Activated naive CD4-positive, alpha-beta T cell treated with anti-CD3 and anti-CD28 coated beads, Interleukin-2, amount 10 ng/mL, durations not matched to agents 5 hours and 36 hours (primary cell): ENCODE measurements at places on chromosomes 7 and 10. TPM values are rescaled to one million over a fixed set of nuclear protein-coding genes. Genes with fewer than 3 reads are reported as not detected.

PCDH15 gene
- total RNA-seq, result not detected

HOXA11 gene
- not detected for total RNA-seq

DYNC1I1 gene
- total RNA-seq, result not detected

NPY4R gene
- total RNA-seq, result not detected

LUC7L2 gene
- total RNA-seq, result 112 TPM

LRRD1 gene
- total RNA-seq, result not detected

IPMK gene
- total RNA-seq, result 5.6 TPM

ZNF25 gene
- 5.0 TPM for total RNA-seq

SLC26A5 gene
- not detected for total RNA-seq

MMD2 gene
- total RNA-seq, result not detected

NODAL gene
- total RNA-seq, result 0.26 TPM

TEX47 gene
- not detected for total RNA-seq

C10orf53 gene
- total RNA-seq, result not detected

TRIM74 gene
- total RNA-seq, result 2.2 TPM

TAC1 gene
- not detected for total RNA-seq

SPDYE16 gene
- total RNA-seq, result 0.36 TPM

OR2A42 gene
- 0.10 TPM for total RNA-seq

RHOBTB1 gene
- total RNA-seq, result 0.05 TPM

PLAC9 gene
- not detected for total RNA-seq

EXOC6 gene
- total RNA-seq, result 8.9 TPM

PNLIP gene
- total RNA-seq, result not detected

STAG3 gene
- total RNA-seq, result 16.1 TPM

EGR2 gene
- 2.8 TPM for total RNA-seq

CD36 gene
- not detected for total RNA-seq

SEMA3D gene
- not detected for total RNA-seq

CTAGE15 gene
- total RNA-seq, result not detected

NPY gene
- not detected for total RNA-seq

IGF2BP3 gene
- 0.41 TPM for total RNA-seq

GRB10 gene
- 9.7 TPM for total RNA-seq

STRA8 gene
- not detected for total RNA-seq

OR9A2 gene
- total RNA-seq, result not detected

SLC29A4 gene
- 0.51 TPM for total RNA-seq

FIS1 gene
- 121 TPM for total RNA-seq

CYP3A5 gene
- total RNA-seq, result not detected

OPN4 gene
- total RNA-seq, result not detected

AGMO gene
- total RNA-seq, result not detected

XRCC2 gene
- total RNA-seq, result 8.2 TPM

WEE2 gene
- total RNA-seq, result not detected

STYXL1 gene
- 28.7 TPM for total RNA-seq
